SK-N-SH (cell line): ENCODE measurements at places on chromosomes 13 and 19.

DNA sequence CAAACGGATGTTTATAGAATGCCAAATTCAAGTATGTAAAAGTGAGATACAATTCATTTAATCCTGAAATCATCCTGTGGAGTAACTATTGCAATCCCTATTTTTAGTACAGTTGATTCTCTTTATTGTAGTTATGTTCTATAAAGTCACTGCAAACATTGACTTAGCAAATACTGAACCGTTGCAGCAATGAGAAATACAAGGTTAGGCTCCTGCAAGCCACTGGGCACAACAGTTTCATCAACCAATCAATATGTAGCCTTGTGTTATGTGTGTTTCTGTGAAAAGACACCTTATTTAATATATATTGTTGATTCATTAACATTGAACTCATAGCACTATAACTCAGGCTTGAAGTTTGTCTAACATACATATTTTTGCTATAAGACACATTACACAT, 174.4 kb downstream of the DCT start:
- no peak for DNase-seq

DNA sequence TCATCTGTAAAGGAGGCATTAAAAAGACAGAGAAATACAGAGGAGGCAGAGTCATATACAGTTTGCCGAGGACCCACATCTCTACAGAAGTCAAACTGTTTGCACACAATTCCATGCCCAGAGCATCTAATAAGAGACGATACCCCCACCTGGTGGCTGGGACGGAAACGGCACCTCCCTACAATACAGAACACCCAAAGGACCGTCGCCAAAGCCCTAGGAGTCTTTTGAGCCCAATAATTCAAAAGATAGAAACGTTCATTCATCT, 703 bp upstream of the PLEKHG2 start:
- peak; percentile 80 for DNase-seq

DNA sequence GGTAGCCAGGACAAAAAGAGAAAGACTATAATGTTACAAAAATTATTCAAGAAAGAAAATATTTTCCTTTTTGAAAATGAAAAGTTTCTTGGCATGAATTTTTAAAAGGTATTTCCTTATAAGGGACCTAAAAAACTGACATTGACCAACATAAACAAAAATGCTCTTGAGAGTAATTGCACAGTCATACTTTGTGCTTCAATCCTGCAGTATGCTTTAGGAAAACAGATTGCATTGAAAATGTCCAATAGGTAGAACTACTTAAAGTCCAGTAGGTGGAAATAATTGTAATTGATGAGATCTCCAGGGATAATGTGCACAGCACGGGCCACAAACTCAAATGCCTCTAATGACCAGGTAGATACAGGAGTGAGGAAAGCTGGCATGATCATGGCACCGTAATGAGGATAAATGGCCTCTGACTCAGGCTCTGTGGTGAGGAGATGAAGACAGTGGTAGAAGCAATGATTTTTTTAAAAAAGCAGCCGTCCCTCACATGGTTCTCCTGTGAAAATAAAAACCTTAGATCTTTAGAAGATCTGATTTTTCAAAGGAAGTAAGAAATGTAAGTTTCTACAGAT, 278.0 kb downstream of the ITGBL1 start:
- no peak for DNase-seq

- DNase-seq, result no peak
These were observed 74.2 kb downstream of the RASA3 start for GRCh38 chr13:114058051-114058867.

GRCh38 chr13:92537471-92537870, 689.1 kb upstream of the GPC6 start:
- DNase-seq, result no peak
